ENCODE measurements at places on chromosomes 6 and 20. TPM values are rescaled to one million over a fixed set of nuclear protein-coding genes. Genes with fewer than 3 reads are reported as not detected.

The BHLHE23 gene
- polyA plus RNA-seq: not detected

- DNase-seq: no peak
Observed at GRCh38 chr6:128482642-128483041, 37.8 kb downstream of the PTPRK start.

- DNase-seq: no peak
Observed at GRCh38 chr6:48839206-48839605, 623.8 kb downstream of the MMUT start.

- no peak for DNase-seq
Observed at GRCh38 chr6:6505111-6505510, 83.4 kb upstream of the LY86 start.

- no peak for DNase-seq
Observed at GRCh38 chr6:157821342-157822033, 1.6 kb upstream of the SNX9 start.

The RAB23 gene
- polyA plus RNA-seq: 3.1 TPM

The HRH3 gene
- polyA plus RNA-seq: not detected

GRCh38 chr6:114334237-114334636, 8.6 kb downstream of the HS3ST5 start:
- no peak for DNase-seq

GRCh38 chr6:63808576-63808975, 173.0 kb downstream of the PHF3 start:
- DNase-seq: no peak

The ID4 gene
- polyA plus RNA-seq: 6.9 TPM

The CASP8AP2 gene
- 2.2 TPM for polyA plus RNA-seq

The OGFRL1 gene
- polyA plus RNA-seq: 6.6 TPM

The POU5F1 gene
- 2.0 TPM for polyA plus RNA-seq

DNA sequence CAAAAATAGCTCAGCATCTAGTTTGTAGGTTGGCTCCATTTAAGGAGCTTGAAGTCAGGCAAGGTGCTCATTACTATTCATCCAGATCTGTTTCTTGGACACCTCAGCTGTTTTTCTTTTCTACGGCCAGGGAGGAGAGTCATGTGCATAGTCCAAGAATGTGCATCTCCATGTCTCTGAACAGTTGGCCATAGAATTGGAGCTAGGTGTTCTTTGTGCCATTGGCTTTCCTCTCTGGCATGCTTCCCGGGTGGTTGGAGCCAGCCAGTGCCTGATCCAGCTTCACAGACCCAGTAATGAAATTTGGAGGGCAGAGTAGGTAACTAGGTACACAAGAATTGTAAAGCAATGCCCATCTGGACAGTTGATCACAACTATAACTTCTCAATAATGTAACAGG, 21.6 kb downstream of the EYA4 start:
- peak; percentile 33 for DNase-seq

The BFSP1 gene
- 0.19 TPM for polyA plus RNA-seq

DNA sequence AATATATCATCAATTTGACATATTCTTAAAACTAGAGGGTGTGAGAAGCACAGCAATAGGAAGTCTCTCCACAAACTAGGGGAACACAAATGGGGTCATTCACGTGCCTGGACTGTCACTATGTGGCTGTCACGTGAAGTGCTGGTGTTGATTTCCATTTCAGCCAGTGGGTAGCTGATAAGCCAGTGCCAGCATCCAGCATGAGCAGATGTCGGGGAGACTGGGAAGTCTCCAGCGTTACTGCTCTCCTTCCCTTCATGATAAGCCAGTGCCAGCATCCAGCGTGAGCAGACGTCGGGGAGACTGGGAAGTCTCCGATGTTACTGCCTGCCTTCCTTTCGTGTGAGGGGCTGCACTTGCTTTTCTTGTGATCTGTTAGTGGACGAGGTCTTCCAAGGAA, 5.6 kb upstream of the SLC17A9 start:
- DNase-seq: peak; percentile 51

DNA sequence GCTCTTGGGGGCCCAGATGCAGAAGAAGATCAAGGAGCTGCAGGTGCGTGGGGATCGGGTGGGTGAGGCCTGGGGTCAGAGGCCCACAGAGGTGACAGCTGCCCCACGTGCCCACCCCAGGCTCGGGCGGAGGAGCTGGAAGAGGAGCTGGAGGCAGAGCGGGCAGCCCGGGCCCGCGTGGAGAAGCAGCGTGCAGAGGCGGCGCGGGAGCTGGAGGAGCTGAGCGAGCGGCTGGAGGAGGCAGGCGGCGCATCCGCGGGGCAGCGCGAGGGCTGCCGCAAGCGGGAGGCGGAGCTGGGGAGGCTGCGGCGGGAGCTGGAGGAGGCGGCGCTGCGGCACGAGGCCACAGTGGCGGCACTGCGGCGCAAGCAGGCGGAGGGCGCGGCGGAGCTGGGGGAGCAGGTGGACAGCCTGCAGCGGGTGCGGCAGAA, 41.5 kb downstream of the MYH7B start:
- DNase-seq: peak; percentile 55

The TPD52L1 gene
- 21.2 TPM for polyA plus RNA-seq

DNA sequence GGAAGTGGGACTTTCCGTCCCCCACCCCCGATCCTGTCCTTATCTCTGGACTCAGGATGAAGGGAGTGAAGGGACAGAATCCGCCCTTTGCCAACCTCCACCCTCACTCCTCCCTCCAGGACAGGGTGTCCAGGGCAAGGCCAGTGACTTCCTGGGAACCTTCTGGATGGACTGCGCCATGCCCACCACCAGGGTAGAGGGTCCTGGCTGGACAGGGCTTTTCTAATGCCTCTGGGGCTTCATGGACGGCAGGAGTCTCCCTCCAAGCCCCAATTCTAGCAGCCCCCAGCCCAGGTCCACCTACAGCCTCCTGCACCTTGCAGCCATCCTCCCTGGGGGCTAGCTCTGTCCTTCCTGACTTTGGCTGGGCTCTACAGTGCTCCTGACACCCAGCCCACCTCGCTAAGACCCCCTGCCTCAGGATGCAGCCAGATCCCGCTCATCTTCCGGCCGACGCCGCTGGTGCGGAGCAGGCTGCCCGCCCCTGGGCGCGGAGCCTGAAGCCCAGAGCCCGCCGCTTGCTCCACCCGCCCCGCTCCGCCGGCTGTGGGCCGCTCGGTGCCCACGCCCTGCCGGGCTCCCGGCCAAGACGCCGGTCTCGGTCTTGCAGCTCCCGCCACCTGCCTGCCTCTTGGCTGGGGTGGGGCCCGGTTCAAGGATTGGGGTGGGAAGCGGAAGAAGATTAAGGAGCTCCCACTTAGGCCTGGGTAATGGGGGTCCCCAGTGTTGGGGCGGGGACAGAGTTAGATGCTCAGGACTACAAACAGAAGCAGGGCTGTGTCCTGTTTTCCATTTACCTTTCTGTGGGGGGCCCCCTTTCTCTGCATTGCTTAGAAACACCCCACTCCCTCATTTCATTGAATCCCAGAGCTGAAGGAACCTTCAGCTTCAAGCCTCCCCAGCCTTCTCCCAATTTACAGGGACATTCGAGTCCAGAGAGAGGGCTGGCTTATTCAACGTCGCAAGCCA, 72.8 kb downstream of the MDGA1 start:
- peak; percentile 64 for DNase-seq

DNA sequence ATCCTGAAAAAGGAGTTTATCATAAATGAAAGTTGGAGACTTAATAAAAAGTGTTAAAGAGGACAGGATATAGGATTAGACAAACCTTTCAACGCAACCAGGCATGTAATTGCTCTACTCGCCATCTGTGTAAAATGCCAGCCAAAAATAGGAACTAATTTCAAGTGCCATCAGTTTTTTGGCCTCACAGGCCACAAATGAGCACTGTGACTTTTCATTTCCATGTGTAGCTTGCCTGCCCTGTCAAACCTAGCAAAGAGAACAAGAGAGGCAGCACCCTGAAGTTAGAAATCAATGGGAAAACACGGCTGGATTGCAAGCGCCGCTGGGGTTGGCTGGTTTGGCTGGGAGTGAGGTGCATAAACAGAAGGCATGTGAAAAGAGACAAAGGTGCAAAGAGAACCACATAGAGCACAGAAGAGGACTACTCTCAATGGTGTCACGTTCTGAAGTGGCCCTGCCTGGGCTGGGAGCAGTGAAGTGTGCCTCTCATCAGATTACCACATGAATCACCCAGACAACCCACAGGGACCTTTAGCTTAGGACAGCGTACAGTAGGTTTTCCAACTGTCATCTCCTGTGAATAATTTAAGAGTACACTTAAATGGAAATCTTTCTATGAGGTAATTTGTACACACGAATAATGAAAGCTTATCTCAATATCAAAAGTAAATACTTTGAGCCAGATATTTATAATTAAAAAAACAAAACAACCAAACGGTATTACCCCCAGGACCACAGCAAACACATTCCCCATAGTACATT, 78.0 kb upstream of the NHSL1 start:
- DNase-seq: no peak

DNA sequence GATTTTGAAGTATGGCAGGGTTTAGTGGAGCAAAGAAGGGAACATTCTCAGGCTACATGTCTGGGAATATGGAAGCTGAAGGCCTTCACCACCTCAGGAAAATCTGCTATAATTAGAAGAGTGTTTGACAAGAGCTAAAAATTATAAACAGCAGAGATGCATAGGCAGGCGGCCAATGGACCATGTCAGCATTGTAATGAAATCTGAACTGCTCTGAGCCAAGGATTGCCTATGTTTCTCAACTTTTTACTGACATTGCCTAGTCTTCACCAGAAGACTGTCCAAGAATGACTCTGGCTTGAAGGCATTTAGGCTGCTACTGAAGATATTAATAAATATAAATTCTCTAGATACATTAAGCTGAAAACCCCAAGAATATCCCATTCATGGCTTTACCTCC, 84.1 kb downstream of the C6orf52 start:
- DNase-seq: peak; percentile 30

DNA sequence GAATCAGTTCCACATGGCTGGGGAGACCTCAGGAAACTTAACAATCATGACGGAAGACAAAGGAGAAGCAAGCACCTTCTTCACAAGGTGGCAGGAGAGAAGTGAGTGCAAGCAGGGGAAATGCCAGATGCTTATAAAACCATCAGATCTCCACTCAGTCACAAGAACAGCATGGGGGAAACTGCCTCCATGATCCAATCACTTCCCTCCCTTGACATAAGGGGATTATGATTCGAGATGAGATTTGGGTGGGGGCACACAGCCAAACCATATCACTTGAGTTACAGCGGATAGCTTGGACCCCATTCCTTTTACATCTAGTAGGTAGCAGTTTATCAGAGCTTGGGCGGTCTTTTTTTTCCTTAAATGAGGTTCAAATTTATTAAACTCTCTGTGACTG, 19.1 kb downstream of the AFDN start:
- no peak for DNase-seq

- no peak for DNase-seq
Observed at GRCh38 chr6:1739220-1739619, 129.5 kb downstream of the FOXC1 start.

- DNase-seq: peak; percentile 36
Observed at GRCh38 chr6:7604003-7604402, 14.0 kb downstream of the SNRNP48 start.

DNA sequence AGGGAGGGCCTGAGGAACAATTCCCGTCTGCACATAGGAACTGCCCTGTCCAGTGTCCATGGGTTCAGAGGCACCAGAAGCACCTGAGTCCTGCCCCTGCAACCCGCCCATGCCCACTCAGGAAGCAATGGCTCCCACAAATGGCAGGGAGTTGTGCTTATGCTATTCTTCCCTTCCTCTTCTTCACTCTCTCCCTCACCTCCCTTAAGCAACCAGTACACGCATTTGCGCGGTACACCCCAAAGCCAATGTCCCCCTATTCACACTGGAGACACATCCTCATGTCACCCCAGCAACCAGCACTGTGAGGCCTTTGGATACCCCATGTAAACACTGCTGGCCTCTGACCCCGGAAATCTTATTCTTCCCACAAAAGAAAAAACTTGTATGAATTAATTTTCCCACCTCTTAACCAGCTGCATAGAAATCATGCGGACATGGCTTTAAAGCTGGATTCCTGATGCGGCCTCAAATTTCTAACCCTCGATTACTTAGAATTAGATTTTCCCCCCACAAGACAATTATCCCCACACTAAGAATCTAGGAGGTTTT, 30.9 kb downstream of the FYN start:
- DNase-seq: no peak

The OR12D3 gene
- polyA plus RNA-seq: not detected

Measured in heart right ventricle (tissue), 16 donors.